ENCODE measurements at places on chromosomes 5 and 9. TPM values are rescaled to one million over a fixed set of nuclear protein-coding genes. Genes with fewer than 3 reads are reported as not detected.

GRCh38 chr5:157511651-157512644, 51.9 kb downstream of the NIPAL4 start:
- DNase-seq = peak; percentile 32

DNA sequence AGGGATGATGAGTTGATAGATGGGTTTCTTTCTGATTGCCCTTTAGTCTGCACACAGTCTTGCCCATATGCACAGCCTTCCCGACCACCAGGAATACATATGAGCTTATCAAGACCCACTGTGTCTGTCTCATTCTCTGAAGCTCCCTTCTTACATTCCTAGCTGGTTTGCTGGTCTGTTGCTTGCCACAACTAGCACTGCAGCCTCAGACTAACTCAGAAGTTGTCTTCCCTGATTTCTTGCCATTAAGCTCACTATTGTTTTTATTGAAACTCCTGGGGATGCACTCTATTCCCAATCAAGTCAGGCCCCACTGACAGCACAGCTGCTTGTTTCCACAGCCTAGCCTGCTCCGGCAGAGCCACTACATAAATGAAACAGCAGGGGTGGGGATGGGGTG, 97.5 kb downstream of the SAXO1 start:
- no peak for DNase-seq

The PRR16 gene
- polyA plus RNA-seq = 12.4 TPM

The KCNV2 gene
- 0.26 TPM for polyA plus RNA-seq

The CREB3 gene
- 31.2 TPM for polyA plus RNA-seq

The CERCAM gene
- polyA plus RNA-seq = 54.9 TPM

DNA sequence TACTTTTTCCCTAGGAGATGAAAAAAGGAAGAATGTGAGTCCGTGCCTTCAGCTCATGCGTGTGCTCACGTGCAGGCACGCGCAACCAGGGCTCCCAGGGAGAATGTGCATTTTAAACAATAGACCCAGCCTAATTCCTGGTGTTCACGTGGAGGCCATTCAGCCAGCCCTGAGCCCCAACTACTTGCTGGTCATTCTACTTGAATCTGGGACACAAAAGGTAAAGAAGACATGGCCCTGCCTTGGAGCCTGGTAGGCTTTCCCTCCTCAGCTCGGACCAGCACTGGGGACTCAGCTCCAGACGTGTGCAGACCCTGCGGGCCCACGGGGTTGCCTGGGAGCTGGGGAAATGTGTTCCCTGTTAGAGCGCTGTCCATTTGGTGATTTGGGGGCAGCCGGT, 125.5 kb downstream of the MVB12B start:
- DNase-seq = no peak

DNA sequence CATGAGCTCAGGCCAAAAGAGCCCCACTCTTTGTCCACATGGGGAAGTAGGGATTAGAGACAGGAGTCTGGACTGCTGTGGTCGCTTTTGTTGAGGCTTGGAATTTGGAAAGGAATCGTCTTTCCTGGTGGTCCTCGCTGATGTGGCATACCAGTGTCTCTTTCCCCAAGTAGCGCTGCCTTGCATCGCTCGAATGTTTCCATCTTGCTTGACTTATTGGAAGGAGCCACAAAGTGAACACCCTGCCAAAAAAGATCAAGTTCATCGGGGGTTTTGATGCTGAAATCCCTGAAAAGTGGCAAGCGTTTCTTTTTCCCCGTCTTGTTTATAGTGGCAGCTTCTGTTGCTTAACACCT, 161.3 kb downstream of the MACROH2A1 start:
- no peak for DNase-seq

DNA sequence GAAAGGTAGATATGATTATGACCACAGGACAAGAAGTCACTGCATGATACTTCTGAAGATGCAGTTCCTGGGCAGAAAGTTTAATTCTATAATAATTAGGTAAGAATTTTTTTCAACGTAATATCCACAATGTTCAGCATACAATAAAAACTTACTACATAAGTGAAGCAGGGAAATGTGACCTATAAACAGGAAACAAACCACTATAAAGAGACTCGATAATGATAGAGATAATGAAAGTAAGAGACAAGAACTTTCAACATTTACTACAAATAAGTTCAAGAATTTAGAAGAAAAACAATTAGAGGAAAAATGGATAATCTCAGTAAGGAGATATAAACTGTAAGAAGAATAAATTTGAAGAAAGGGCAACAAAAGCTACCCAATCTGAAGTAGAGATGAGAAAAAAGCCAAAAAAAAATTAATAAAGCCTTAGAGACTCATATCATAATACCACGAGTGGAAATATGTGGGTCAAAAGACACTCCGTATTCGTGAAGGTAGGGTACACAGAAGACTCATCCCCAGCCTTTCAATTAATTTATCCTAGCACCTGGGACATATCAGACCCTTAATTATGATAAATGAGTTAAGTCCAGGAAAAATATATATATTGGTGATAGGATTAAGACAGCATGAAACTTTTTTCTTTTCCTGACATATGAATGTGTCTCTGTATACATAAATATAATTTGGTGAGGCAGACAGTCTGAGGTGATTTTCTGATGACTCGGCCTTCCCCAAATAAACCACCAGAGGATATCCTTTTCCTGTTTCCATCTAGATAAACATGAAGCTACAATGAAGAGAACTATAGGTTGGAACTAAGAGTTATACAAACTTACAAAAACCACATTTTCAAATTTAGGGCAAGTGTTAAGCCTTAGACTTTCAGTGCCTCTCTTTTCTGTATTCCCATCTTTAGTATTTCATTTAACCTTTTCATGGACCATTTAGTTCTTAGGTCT, 120.4 kb downstream of the RAPGEF6 start:
- no peak for DNase-seq

DNA sequence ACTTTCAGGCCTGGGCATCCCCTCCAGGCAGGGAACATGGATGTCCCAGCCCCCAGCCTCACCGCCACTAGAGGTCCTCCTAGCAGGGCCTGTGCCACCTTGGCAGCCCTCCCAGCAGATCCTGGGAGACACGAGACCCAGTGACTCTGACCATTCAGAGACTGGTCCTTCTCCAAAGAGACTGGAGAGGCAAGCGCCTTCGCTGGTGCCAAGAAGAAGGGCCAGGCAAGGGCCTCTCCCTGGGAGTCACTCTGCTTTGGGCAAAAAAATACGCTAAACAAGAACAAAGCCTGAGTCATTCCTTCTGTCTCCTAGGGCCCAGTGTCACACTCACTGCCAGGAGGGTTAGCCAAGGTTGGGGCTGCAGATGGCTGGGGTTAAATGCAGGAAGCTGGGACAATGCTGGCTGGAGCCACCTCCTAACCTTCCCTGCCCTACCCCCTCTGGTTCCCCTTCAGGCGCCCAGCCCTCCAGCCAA, 35.3 kb upstream of the SMIM23 start:
- DNase-seq = no peak

The ADAMTS6 gene
- polyA plus RNA-seq = 10.3 TPM

The GCNT4 gene
- polyA plus RNA-seq = 1.1 TPM

The MARCOL gene
- not detected for polyA plus RNA-seq

The NOXA1 gene
- 7.3 TPM for polyA plus RNA-seq

DNA sequence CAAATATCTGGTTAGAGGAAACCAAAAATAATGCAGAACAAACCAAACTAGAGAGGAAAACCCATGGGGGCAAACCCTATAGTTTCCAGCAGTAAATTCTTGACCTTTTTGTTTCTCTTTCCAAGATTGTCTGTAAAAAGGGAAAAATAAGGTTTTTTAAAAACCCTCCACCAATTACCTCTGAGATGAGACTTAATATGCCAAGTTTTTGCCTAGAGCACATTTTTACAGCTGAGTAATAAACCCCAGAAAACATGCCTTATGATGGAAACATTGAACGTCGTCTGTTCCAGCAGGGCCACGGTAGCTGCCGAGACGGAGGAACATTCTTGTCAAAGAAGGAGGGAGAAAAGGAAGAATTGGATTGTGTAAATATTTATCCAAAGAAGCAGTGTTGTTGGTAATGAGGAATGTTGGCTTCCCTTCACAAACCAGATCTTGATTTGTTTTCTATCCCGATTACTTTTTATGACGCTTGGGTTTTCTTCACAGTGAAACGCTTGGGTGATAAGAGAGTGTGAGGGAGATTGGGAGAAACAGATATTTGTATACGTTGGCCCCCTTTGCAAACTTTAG, 17.3 kb upstream of the MSX2 start:
- DNase-seq = peak; percentile 30

DNA sequence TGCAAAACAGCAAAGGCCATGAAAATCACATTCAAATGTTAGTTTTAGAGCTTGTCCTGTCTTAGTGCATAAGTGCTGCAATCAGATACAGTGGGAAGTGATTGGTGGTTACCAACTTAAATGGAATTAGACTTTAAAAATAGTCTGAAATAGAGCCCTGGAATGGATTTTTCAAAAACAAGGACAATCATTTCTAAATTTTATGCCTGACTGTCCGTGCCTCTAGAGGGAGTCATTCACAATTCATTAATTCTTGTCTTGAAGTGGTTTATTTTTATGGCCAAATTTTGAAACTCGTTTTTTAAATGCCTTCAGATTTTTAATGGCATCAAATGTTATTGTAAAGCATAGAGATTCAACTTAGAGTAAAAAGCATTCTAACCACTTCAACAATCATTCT, 561.8 kb upstream of the DAB2 start:
- no peak for DNase-seq

GRCh38 chr9:109101810-109102209, 17.9 kb downstream of the TMEM245 start:
- no peak for DNase-seq

DNA sequence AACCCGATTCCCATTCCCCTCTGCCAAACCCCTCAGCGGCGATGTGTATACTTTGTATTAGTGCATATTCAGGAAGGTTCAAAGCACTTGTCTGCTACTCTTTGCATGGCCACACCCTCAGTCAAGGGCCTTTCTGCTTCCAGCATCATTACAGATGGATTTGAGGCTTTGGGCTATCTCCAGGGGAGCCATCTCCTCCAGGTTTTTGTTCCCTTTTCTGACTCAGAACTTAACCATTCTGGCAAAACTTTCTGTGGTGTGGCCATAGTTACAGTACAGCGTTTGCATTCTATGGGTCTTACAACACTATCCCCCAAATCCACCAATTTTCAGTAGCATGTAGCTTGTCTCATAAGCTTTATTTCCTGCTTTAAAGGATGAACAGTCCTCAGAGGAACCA, 36.0 kb upstream of the SVEP1 start:
- DNase-seq = no peak

GRCh38 chr5:123732257-123732656, 220.3 kb downstream of the CSNK1G3 start:
- DNase-seq = no peak

GRCh38 chr5:169670769-169671525, 33.9 kb downstream of the DOCK2 start:
- no peak for DNase-seq

DNA sequence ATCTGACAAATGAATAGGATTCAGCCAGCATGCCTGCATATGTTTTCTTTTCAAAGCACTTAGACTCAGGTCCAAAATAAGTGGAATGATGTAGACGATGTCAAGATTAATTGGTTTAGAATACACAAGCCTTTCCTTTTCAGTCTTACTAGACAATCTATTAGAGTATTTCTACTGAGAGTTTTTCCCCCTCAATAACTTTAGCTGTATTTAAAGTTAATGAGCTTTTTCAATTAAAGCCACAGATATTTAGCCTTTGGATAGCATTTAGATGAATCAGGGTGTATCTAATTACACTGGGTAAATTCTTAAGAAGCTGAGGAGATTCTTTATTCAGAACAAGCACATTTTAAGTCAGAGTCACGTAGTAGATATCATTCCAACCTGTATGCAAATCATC, 198.7 kb upstream of the MPDZ start:
- no peak for DNase-seq

Data from left lung (tissue), 14 donors.